Stimulated activated CD8-positive, alpha-beta memory T cell treated with anti-CD3 and anti-CD28 coated beads, Interleukin-15, amount 100 ng/mL, for 24 hours (primary cell): ENCODE measurements at places on chromosomes 7 and 10.

DNA sequence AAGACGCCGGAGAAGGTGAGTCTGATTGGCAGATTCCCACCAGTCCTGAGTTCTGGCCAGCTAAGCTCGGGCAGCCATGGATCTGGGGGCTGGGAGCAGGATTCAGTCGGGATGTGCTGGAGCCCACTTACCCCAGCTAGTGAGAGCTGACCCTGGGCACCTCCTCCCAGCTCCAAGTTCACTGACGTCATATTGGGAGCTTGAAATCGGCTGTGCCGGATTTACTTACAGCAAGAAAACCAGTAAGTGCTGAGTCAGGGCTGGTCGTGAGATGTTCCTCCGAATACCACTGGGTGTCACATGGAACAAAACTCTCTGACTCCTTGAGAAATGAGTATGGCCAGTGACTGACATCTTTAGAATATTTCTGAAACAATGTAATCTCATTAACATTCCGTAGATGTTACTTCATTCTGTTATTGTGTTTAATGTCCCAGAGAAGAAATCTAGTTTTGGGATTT is 621.2 kb downstream of the SDK1 start:
- DNase-seq = no peak

GRCh38 chr7:87876869-87877234 is 559 bp downstream of the DBF4 start:
- DNase-seq = peak; percentile 20

DNA sequence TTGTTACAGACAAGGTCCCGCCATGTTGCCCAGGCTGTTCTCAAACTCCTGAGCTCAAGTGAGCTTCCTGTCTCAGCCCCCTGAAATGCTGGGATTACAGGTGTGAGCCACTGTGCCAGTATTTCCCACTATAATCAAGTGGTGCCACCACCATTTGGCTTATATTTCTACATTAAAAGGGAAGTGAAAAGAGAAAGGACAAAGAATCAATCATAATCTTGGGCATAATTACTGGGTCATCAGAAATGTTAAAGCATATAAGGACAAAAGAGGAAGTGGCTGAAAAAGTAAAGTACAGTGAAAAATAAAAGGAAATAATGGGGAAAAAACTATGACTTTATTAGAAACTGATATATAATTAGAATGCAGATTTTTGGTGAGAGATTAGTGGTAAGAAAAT is 25.7 kb upstream of the ENTPD1 start:
- no peak for DNase-seq

GRCh38 chr10:8052341-8052955 is 2.0 kb upstream of the GATA3 start:
- DNase-seq = no peak

- DNase-seq = no peak
Observed at GRCh38 chr10:132254841-132255240, 52.9 kb downstream of the STK32C start.

DNA sequence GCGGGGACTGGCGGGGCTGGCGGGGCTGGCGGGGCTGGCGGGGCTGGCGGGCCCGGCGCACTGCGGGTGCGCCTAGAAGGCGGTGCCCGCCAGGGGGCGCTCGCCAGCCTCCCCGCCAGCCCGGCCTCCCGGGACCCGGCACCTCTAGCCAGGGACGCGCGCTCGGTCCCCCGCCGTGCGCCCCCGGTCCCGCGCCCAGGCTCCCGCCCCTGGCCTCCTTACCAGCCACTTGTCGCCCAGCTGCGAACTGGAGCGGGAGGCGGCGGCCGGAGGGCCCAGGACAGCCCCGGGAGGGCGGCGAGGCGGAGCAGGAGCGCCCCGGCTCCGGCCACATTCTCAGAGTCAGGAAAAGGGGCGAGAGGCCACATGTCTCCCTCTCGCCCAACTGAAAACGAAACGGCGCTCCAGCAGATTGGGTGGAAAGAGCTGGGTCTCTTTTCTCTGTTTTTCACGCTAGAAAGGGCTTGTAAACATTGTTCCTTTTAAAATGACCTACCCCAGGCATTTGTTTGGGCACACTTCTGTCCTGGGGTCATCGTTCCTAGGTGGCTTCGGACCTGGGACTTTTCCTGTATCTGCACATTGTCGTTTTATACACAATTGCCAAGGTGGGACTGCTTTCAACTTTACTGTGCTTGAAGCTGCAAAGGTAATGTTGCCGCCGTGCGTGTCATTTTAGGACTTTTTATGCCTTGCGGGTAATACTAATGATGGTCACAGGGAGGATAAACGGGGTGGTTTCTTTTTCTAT is 378 bp upstream of the PRKCQ start:
- peak; percentile 92 for DNase-seq

DNA sequence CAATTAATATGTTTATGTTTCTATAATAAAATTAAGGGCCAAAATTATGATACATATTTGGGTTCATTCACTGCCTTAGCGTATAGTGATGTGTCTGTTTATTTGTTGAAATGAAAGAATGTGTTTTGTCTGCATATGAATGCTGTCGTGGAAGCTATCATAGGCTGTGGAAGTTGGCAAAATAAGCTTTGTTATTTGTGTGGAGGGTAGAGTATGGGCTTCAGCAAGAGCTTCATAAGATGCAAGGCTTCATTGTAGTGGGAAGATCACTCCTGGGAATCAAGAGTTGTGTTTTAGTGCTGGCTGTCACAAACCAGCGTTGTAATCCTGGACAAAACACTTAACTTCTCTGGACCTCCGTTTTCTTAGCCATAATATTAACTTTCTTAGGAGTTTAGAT is 2.5 kb downstream of the SLK start:
- no peak for DNase-seq

DNA sequence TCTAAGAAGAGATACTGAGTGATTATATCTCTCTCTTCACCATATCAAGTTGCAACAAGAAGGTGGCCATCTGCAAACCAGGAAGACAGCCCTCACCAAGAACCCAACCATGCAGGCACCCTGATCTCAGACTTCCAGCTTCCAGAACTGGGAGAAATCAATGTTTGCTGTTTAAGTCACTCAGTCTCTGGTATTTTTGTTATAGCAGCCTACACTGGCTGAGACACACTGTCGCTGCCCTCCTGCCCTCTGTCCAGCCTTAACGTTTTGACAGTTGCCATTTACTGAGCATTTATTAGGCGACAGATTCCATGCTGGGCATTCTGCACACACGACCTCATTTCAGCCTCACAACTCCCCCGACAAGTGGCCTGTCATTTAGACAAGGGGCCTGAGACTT is 9.5 kb upstream of the HMX3 start:
- DNase-seq = no peak

GRCh38 chr10:109343293-109343692 is 580.0 kb downstream of the XPNPEP1 start:
- DNase-seq = no peak

DNA sequence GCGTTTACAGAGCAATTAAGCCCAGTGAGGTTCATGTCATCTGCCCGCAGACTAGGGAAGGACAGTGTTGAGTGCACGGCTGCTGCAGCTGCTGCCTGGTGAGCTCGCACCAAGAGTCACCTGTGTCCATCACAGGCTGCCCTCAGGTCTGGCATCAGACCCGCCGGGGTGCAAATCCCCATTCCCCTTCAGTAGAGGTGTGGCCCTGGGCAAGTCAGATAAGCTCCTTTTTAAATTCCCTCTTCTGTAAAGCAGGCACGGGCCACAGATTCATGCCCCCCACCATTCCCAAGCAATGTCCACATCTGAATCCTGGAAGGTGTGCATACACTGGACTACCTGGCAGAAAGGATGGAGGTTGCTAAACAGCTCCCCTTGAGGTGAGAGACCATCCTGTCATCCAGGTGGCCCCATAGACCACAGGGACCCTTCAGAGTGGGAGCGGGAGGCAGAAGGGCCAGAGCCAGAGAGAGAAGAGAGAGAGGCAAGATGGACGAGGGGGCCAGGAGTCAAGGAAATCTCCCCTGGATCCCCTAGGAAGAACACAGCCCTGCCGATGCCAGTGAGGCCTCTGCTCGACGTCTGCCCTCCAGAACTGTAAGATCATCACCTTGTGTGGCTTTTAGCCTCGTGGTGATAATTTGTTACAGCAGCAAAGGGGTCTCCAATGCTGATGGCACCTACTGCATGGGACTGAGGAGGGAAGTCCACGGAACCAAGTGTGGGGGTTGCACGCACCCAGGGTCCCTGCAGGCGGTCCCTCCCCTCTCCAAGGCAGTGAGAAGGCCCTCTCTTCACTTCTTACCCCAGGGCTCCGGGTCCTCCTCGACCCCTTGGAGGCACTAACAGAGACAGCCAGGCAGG is 168.8 kb downstream of the TCERG1L start:
- DNase-seq = no peak

DNA sequence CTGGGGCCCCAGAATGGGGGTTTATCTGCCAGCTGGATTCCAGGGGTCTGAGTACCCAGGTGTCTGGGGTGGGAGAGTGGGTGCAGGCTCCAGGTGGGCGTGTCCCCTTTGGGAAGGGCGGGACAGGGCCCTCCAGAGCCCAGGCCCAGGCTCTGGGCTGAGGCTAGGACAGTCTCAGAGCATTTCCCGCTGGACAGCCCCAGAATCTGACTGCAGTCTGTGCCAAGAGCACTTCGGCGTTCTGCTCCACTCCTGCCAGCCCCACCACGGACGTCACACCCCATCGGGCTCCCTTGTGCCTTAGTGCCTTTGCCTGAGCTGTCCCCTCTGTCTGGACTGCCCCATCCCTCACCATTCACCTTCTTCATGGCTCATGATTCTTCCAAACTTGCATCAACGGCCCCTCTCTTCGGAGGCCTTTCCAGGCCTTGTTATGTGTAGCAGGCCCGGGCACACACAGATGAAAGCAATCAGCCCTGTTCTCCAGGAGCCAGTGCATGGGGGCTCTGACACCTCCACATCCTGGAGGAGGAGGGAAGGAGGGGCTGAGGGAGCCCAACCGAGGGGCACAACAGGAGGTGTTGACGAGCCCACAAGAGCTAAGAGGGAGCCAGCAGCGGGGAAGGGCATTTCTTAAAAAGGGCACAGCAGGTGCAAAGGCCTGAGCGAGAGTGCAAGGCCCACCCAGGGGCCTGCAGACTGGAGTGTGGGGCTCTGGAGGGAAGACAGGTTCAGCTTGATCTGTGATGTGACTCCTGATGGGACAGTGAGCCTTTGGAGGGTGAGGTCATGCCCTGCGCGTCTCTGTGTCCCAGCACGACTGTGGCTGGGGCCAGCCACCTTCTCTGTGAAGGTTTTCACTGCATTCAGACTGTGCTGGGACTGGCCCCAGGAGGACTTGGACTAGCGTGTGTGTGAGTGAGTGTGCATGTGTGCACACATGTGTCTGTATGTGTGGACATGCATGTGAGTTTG is 41.7 kb downstream of the GTF2IRD1 start:
- no peak for DNase-seq

GRCh38 chr7:151282111-151282510 is 33.6 kb upstream of the SMARCD3 start:
- no peak for DNase-seq

DNA sequence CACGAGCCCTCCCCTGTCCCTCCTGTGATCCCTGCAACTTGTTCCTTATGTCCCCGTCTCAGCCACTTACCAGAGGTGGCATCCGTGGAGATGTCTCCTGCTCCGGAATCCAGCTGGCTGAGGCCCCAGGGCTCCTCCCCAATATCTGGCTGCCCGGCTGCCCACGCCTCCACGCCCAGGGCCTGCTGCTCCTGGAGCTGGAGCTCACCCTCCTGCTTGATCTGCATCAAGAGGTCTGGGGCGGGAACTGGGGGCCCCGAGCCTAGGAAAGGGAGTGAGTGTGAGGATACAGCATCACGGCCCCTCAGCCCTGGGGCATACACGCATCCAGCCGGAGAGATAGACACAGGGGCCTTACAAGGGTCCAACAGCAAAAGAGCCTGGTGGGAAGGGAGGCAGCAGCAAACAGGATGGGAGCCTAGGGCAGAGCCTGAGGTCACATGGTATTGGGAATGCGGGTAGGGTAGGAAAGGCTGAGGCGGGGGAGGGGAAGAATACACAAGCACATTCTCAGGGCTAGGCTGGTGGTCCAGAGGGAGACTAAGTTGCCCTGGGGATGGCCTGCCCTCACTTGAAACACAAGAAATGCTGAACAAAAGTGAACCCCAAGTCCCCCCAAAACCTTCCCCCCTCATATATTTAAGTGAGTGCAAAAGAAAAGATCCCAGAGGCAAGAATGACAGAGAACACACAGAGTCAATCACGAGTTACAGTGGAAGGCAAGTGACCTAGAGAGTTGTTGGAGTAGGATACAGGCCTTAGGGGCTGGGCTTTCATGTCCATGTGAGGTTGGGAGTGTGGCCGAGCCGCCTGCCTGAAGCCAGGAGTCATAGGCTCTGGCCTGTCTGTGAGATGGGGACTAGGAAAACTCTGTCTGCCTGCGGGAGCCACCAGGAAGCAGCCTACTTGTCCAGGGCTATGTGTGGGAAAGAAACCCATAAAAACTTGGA is 16.9 kb upstream of the ZNF777 start:
- no peak for DNase-seq

GRCh38 chr10:129755621-129756020 is 208.5 kb downstream of the EBF3 start:
- no peak for DNase-seq

DNA sequence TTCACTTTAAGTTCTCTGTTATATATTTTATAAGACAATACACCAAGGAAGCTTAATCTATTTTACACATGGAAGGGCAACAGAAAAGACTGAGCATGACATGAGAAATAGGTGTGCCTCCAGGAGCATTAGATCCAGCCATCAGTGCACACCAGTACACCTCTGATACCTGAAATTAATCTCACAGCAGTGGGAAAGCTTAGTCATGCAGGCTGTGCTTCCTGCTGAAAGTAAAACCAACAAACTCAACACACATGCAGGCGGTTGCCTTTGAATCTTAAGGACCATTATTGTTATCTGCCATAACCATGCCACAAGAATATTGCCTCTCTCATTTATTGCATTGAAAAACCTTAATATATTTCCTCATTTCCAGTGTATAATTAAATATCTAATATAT is 16.4 kb upstream of the ANKRD30A start:
- no peak for DNase-seq

DNA sequence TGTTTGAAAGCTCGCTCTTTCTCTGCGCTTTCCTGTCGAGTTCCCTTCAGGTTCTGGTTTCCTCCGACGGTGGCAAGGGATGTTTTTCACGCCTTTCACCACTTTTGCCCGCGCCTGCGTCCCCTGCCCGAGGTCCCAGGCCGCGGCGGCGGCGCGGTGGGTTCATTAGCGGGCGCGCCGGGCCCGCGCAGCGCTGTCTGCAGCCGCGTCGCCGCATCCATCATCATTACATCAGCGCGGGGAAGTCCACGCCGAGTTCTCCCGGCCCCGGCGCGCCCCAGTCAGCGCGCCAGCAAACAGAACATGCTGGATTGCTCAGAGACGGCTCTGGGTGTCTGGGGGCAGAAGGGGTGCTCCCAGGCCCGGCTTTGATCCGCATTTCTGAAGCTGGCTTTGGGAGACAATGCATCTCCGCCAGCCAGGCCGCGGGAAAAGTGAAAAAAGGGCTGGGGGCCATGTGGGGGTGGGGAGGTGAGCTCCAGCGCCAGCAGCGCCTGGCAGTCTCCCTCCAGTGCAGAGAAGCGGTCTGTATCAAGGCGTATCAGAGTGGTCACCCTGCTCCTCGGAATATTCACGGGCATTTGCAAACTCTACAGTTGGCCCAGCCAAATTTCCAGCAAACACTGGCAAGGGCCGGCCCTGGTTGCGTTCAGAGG is 8.9 kb downstream of the GLI3 start:
- no peak for DNase-seq
